ENCODE measurements at places on chromosomes 2 and 18.

- no peak for DNase-seq
These were observed 87.9 kb downstream of the ZNF804A start for GRCh38 chr2:184685999-184686841.

- DNase-seq: no peak
These were observed 147.5 kb upstream of the TTC39C start for GRCh38 chr18:23867006-23867405.

GRCh38 chr18:12406371-12407111 is 1.2 kb upstream of the PRELID3A start:
- no peak for DNase-seq

- DNase-seq: no peak
These were observed 27.7 kb upstream of the CHMP1B start for GRCh38 chr18:11823545-11823944.

GRCh38 chr18:27713037-27713737 is 463.7 kb downstream of the CDH2 start:
- peak; percentile 17 for DNase-seq

GRCh38 chr2:96729748-96730147 is 10.1 kb downstream of the LMAN2L start:
- no peak for DNase-seq

DNA sequence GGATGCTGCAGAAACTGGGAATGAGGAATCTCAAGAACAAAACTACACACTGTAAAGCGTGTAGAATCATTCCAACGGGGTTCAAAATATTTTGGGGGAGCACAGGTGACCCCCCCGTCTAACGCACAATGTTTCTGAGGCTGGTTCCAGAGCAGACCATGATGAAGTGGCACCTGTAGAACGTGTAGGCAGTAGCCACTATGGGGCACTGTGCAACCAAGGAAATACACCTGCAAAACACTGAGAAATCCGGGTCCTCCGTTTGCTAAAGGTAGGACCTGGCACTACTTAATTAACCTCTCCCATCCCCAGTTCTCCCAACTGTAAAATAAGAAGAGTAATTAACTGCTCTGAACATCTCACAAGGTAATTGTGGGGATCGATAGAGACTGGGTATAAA is 22.6 kb downstream of the ST6GAL2 start:
- DNase-seq: no peak

DNA sequence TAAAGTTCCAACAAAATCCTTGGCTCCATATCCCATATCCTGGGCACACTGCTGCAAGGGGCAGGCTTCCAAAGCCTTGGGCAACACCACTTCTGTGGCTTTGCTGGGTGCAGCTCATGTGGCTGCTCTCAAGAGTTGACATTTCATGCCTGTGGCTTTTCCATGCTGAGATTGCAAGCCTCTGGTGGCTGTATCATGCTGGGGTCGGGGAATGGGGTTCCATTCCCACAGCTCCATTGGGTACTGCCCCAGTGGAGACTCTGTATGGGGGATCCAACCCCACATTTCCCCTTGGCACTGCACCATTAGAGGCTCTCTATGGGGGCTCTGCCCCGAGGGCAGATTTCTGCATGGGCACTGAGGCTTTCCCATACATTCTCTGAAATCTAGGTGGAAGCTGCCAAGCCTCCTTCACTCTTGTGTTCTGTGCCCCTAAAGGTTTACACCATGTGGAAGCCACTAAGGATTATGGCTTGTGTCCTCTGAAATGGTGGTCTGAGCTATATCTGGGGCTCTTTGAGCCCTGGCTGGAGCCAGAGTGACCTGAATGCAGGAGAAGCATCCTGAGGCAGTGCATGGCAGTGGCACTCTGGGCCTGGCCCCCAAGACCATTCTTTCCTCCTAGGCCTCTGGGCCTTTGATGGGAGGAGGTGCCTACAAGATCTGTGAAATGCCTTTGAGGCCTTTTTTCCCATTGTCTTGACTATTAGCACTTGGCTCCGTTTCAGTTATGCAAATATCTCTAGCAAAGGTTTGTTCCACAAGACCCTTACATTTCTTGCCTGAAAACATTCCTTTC is 107.9 kb downstream of the PTGR3 start:
- no peak for DNase-seq

DNA sequence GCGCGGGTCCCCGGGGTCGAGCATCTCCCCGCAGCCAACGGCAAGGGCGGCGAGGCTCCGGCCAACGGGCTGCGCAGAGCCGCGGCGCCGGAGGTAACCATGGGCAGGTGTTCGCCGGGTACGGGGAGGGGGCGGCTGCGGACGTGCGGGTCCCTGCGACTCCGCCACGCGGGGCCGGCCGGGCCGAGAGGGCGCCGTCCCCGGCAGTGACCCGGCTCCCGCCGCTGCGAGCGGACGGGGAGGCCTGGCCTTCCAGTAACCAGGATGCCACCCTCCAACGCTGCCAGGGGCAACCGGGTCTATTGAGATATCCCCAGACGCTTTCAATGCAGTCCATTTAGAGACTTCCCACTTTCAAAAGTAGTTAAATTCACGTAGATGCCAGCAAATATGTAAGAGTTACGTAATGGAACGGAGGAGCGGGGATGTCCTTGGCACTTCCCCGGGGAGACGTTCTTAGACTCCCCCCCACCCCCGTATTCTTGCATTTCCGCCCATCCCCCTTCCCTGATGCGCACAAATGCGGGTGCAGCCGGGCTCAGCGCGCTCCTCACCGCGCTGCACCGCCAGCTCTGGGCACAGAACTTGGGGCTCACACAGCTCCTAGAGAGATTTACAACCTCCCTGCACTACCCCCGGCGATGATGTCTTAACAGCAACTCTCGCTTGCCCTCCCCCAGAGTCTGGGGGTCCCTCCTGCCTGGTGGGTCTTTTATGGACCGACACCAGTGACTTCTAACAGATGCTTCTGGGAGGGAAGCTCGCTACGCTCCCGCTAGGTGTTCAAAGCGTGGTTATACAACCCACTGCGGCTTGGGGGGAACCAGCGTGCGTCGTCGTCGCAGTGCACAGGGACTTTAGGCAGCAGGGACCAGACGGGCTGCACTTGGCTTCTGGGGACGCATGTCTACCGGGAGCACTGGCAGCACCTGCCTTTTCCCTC is 657 bp downstream of the SGPP2 start:
- DNase-seq: peak; percentile 40

DNA sequence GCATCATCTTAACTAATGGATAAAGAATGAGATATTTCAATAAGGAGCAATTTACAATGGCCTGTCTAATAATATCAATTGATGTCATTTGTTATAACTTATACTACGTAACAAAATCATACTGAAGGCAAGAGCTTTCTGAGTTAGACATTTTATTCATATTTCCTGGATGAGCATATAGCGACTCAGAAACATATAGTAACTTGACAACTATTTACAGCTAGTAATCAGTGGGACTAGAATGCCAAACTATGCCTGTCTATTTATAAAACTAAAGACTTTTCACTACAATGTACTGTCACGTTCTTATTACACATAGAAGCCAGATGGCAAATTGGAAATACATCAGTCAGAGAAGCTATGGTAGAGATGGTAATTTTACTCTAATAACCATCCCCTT is 766.2 kb upstream of the TMEFF2 start:
- no peak for DNase-seq

- no peak for DNase-seq
These were observed 10.5 kb upstream of the CLIP4 start for GRCh38 chr2:29104688-29105087.

DNA sequence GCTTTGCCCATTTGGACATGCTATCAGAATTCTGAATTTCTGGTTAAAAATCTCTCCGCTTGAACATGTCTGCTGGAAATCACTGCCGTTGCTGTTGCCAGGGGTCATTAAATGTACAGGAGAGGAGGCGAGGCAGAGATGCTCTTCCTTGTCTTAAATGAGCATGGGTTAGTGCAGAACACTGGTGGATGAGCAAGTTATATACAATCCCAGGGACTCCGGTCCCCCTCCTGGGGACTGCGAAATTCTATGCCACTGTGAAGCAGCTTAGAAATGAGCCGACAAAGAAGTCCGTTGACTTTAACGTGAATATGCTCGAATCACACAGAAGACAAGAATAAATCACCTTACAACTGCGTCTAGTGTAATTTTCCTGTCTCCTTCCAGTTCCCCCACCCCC is 95.1 kb upstream of the KLHL14 start:
- no peak for DNase-seq

- DNase-seq: no peak
These were observed 65.1 kb downstream of the MRPS9 start for GRCh38 chr2:105102963-105103421.

- no peak for DNase-seq
These were observed 21.1 kb upstream of the IHH start for GRCh38 chr2:219081701-219082331.

DNA sequence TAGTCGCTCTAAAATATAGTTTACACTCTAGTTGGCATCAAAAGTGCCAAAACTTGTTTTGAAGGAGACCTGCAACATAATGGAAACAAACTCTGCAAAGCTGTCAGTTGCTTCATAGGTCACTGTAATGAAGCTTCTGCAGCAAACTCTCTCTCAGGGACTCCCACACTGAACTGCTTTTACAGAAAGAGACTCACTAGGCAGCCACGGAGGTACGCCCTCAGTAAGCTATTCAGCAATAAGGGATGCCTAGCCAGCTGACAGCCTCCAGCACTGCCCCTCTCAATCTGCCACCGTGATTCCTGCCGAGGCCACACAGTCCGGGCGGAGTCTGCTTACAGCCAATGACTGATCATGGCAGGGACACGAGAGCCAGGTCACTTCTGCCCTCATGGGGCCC is 51.1 kb downstream of the COLEC12 start:
- no peak for DNase-seq

DNA sequence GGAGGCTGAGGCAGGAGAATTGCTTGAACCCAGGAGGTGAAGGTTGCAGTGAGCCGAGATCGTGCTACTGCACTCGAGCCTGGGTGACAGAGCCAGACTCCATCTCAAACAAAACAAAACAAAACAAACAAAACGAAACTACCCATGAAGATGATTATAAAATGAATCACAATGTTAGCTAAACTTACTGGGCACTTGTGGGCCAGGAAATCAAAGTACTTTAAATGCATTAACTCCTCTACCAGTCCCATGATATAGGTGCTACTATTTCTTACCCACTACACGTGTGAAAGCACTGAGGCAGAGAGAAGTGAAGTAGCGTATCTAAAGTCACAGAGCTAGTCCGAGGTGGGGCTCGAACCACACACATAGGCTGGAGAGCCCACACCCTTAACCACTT is 53.6 kb downstream of the POLE4 start:
- DNase-seq: no peak

- DNase-seq: no peak
These were observed 82.2 kb downstream of the KLF7 start for GRCh38 chr2:207083361-207084110.

GRCh38 chr18:2825613-2826175 is 21.1 kb upstream of the EMILIN2 start:
- no peak for DNase-seq

GRCh38 chr2:157786663-157787363 is 89.3 kb downstream of the ACVR1 start:
- DNase-seq: no peak

GRCh38 chr2:206766057-206766930 is 888 bp downstream of the FASTKD2 start:
- no peak for DNase-seq

- no peak for DNase-seq
These were observed 1.2 kb downstream of the ANKRD53 start for GRCh38 chr2:70979626-70980025.

DNA sequence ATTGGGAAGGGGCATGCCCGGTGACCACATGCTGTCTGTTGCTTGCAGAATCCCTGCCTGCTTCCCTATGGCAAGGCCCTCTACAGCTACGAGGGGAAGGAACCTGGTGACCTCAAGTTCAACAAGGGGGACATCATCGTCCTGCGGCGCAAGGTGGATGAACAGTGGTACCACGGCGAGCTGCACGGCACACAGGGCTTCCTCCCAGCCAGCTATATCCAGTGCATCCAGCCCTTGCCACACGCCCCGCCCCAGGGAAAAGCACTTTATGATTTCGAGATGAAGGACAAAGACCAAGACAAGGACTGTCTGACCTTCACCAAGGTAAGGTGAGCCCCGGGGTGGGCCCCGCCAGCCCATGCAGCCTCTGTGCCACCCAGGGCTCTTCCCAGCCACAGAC is 218.6 kb downstream of the SH3RF3 start:
- no peak for DNase-seq

DNA sequence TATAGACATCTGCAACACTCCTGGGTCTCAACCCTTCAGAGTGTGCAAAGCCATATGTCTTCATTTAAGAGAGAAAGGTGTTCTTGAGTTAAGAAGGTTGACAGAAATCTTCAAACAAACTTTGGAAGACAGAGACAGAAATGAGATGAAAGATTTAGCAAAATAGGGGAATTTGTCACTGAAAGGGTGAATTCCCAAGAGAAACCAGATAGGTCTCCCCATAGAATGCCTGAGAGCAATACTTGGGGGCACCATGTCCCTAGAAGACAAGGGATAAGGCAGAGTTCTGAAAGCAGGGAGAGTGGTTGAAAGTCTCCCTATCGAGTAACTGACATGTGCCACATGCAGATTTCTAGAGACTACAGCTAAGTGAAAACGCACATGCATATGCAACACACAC is 50.0 kb downstream of the AP1S3 start:
- no peak for DNase-seq

GRCh38 chr2:171878481-171878993 is 15.5 kb downstream of the SLC25A12 start:
- no peak for DNase-seq

GRCh38 chr2:80102026-80102425 is 202.5 kb downstream of the LRRTM1 start:
- no peak for DNase-seq

DNA sequence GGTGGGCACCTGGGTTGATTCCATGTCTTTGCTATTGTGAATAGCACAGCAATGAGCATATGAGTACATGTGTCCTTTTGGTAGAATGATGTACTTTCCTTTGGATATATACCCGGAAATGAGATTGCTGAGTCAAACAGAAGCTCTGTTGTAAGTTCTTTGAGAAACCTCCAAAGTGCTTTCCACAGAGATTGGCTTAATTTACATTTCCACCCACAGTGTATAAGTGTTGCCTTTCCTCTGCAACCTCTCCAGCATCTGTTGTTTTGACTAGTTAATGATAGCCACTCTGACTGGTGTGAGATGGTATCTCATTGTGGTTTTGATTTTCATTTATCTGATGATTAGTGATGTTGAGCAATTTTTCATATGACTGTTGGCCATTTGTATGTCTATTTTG is 194.8 kb downstream of the ZNF804A start:
- no peak for DNase-seq

DNA sequence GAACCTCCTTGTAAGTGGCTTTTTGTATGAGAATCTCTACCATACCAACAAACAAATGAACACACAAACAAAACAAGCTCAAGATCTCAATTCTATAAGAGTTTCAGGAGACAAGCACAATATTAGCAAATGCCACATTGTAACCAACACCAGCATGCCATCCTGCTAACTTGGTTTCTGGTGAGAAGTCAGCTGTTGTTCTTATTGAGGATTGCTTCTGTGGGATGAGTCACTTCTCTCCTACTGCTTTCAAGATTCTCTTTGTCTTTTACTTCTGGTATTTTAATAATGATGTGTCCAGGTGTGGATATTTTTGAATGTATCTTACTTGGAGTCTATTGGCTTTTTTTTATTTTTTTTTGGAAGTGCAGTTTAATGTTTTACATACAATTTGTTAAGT is 131.7 kb downstream of the BCL2L11 start:
- DNase-seq: no peak

GRCh38 chr18:12334863-12335262 is 26.8 kb downstream of the TUBB6 start:
- DNase-seq: no peak

All from NCI-H1105 (cell line).